ENCODE measurements at places on chromosomes 3 and 15.

DNA sequence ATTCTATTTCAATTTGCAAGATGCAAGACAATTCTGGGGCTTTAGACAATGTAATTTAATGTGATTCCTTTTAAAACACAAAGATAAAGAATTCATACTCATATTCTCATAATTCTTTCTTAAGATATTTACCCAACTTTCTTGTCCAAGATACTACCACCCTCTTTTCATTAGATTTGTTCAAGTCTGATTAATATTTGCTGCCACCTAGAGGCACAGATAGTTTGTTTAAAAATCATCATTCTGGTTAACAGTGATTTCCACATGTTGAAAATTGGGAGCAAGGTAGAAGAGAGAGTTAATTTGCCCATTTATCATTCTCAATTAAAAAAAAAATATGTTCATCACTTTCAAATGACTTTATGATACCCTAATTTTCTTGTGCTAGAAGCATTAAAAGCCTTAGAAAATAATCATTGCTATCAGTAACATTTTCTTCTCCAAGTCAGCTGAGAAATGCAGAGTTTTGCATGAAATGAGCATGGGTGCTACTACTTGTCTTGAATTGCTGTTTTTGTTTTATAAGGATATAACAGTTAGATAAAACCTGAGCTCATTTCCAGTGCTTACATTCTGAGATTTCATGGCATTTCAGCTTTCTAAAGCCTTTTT lies 11.6 kb downstream of the TAMM41 start:
- DNase-seq = no peak

DNA sequence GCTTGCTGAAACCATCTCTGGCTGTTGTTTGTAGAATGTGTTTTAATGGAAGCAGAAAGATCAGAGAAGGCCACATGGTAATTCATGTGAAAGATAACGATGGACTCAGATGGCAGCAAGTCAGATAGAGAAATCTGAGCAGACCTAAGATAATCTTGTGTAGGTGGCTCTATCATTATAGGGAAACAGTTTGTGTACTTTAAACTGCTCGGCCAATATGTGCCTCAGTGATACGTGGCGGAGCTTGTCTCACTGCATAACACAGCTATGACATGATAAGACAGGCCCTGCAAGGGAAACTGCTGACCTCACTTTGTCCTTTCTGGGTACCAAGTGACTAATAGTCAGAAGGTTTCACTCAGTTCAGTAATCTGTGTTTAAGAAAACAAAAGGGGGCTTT lies 51.0 kb downstream of the MME start:
- no peak for DNase-seq

- DNase-seq = no peak
These were observed 202.2 kb upstream of the CTNNB1 start for GRCh38 chr3:40996827-40997710.

DNA sequence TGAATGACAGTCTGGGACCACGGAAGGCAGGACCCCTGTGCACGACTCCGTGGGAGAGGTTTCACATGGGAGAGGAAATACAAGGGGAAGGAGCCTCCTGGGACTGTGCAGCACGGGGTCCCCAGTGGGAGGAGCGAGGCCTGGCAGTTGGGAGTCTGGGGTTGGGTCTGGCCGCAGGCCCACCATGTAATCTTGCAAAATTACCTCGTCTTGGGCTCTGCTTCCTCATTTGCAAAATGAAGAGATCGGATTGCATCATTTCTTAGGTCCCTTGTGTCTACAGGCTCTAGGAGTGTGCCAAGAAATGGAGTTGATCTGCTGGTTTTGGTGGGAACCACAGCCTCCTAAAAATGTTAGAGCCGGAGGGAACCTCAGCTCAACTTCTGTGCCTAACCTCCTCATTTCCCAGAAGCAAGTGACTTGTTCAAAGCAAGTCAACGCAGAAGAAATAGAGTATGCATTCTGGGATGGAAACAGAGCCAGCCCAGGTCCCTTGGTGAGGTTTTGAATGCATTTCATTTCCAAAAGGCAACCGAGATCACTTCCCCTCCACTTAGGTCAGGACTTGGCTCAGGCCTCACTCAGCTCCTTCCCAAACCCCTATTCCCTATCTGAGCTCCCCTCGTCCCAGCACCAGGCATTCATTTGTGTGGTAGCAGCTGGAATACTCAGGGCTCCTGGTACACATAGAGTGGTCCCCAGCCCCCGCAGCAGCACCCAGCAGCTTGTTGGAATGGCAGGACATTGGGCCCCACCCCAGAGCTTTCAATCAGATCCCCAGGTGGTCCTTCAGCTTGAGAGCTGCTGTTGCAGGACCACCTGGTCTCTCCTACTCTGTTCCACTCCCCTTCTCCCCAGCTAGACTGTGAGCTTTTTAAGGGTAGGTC lies 267.7 kb downstream of the XXYLT1 start:
- DNase-seq = peak; percentile 77

GRCh38 chr15:88657326-88658069 lies 18.7 kb downstream of the ISG20 start:
- peak; percentile 65 for DNase-seq

- DNase-seq = no peak
These were observed 25.5 kb upstream of the PRR23E start for GRCh38 chr3:127167315-127168043.

GRCh38 chr15:70974004-70974832 lies 81.6 kb downstream of the LRRC49 start:
- no peak for DNase-seq

- DNase-seq = no peak
These were observed 256.9 kb downstream of the RYR3 start for GRCh38 chr15:33567652-33568051.

GRCh38 chr3:190362258-190362657 lies 25.7 kb upstream of the CLDN16 start:
- DNase-seq = no peak

DNA sequence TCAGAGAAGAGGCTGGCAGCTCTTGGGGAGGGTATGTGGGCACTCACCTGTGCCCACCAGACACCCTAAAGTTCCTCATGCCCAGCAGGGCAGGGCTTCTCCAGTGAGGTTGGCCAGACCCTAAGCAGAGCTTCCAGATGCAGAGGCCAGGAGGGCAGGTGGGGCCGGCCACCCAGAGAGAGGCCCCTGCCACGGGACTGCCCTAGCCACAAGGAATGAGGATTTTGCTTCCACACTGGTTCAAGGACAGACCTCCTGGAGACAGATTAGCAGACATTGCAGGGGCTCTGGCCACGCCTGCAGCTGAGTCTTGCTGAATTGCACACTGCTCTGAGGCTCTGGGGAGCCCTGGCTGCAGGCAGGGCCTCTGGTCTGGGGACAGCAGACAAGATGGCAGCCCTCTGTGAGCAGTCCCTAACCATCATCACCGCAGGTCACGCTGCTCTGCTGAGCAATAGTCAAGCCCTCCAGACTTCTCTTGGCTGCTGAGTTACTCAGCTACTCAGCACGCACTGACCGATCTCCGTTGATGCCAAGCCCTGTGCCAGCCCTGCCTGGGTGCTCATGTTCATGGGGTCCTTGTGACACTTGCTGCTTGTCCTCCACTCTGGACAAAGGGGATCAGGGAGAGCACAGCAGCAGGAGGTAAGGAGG lies 117.4 kb upstream of the ABHD17C start:
- no peak for DNase-seq

DNA sequence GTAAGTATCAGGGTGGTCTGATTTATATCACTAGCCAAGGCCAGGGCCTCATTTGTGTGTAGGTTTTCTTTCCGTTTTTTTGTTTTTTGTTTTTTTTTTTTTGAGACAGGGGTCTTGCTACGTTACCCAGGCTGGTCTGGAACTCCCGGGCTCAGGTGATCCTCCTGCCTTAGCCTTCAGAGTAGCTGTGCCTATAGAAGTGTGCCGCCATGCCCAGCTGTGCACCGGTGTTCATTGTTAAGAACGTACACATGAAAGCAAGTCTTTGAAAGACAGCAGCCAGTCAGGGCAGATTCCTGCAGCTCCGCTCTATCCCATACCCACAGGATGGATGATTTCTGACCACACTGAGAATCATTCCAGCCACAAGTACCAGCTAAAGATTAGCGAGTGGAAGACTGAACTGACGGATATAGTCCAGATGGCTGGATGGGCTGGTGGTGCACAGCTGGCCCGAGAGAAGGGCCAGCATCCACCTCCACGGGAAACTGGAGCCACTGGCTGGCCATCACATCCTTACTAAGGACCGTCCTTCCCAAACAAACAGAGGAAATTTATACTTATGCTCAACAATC lies 95.4 kb downstream of the PCSK6 start:
- DNase-seq = no peak

DNA sequence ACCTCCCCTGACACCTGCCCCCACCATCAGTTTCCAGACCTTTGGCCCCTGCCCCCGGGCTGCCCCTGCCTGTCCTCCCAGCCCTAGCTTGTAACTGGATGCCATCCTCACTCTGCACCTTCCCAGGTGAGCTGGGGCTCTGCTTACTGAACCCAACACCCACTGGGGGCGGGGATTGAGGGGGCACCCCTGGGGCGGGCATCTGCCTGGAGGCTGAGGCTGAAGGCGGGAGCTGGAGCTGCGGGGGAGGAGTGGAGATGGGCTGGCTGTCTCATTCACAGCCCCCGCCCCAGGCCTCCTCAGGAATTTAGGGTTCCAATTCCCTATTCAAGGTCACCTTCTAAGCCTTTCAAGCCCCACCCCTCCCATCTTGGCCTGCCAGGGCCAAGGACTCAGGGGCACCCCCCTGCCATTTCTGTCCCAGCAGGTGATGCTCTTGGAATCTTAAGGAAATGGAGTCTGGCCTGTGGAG lies 17.7 kb downstream of the PIF1 start:
- no peak for DNase-seq

- no peak for DNase-seq
These were observed 751 bp upstream of the DCLK3 start for GRCh38 chr3:36765104-36765503.

- DNase-seq = no peak
These were observed 24.4 kb downstream of the PCSK6 start for GRCh38 chr15:101464999-101465669.

GRCh38 chr3:133547432-133548041 lies 25.9 kb upstream of the CDV3 start:
- DNase-seq = no peak

- DNase-seq = no peak
These were observed 3.1 kb downstream of the RBP2 start for GRCh38 chr3:139473155-139473771.

- no peak for DNase-seq
These were observed 3.4 kb upstream of the COL7A1 start for GRCh38 chr3:48598323-48599076.

GRCh38 chr3:31770822-31771326 lies 210.2 kb downstream of the OSBPL10 start:
- DNase-seq = no peak

DNA sequence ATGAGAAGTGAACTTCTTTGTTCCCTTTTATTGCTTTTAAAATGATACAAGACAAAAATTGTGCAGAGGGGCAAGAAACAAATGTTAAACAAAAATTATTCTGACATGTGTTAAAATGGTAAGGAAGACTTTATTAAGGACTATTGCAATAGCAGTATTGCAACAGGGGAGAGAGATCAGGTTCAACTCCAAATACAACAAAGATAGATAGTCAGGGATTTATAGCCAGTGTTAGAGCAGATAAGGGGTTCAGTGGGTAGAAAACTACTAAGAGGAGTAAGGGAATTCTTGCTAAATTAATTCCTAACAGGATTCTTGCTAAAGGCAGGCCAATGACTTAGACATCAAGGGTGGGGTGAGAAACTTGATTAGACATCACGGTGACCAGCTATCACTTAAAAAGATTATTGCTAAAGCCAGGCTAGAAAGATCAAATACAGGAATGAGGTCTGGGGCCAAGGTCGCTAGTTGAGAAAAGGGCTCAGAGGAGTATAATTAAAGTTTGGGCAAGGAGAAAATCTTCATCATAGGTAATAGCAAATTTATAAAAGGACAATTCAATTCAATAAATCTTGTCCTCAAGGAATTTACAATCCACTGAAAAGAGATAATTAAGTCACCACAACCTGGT lies 81.5 kb downstream of the FHIT start:
- no peak for DNase-seq

GRCh38 chr15:98280284-98280975 lies 319.9 kb downstream of the ARRDC4 start:
- no peak for DNase-seq

- DNase-seq = no peak
These were observed 266.8 kb downstream of the ZNF385D start for GRCh38 chr3:21484057-21484827.

DNA sequence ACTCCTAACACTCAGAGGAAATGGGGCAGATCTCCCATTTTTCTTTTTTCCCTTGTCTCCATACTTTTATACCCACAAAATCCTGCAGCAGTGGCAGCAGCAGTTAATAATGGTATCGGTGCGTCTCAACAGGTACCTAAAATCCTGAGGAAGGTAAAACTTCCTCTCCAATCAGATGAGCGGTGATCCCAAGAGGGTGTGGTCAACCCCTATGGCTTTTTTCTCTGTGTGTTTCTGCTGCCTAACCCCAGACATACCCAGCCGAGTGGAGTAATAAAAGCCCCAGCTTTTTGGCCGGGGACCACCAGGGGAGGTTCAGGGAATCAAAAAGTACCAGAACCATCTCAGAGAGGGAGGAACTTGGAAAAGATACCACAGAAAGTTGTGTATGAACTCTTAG lies 9.1 kb downstream of the GK5 start:
- DNase-seq = no peak

- DNase-seq = no peak
These were observed 107.7 kb upstream of the PLSCR5 start for GRCh38 chr3:146712806-146713205.

GRCh38 chr3:71893122-71893521 lies 108.2 kb upstream of the PROK2 start:
- DNase-seq = no peak

- no peak for DNase-seq
These were observed 75.9 kb downstream of the CGNL1 start for GRCh38 chr15:57452090-57452754.

All from sciatic nerve (tissue), 2 donors.